ENCODE measurements at places on chromosomes 12 and 14.

DNA sequence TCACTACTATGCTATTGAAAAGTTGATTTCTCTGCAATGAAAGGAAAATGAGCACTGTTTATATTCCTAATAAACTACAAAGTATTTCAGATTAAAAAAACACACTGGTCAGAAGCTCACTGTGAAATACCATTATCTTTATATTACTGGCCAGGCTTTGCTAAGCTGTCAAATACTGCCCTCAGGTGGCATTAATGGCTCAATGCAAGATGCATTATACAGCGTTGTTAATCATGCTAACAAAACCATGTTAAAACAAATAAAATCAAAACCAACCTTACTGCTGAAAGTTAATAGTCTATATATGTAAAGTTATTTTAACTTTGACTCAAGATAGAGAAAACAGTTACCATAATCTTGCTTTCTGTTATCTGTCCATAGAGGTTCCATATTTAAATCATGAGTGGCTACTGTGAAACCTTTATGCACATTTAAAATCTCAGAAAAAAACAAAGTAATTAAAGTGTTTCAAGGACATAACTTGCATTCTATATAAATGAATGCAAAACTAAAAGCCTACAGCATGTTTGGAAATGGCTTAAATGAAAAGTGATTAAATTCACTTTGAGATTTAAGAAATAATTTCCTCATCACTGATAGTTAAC lies 121.7 kb downstream of the RALGAPA1 start:
- DNase-seq, result peak; percentile 6

GRCh38 chr14:88032373-88032772 lies 27.4 kb downstream of the GPR65 start:
- DNase-seq, result no peak

DNA sequence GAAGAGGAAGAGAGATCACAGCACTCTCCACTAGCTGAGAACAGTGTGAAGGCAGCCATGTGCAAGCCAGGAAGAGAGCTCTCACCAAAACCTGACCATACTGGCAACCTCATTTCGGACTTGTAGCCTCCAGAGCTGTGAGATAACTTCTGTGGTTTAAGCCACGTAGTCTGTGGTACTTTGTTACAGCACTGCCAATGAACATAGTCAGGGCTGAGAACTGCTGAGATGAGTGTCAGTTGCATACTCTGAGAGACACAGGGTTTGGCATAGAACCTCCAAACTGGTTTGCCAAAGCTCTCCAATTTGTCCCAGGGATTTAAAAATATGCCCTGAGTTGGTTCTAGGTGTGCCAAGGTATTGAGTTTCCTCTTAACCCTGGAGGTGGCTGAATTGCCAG lies 218.6 kb downstream of the ATP23 start:
- DNase-seq, result no peak

- DNase-seq, result no peak
Measured at GRCh38 chr12:98188650-98189077, 326.7 kb upstream of the TMPO start.

- peak; percentile 46 for DNase-seq
Measured at GRCh38 chr14:103606963-103607668, 21.9 kb upstream of the KLC1 start.

DNA sequence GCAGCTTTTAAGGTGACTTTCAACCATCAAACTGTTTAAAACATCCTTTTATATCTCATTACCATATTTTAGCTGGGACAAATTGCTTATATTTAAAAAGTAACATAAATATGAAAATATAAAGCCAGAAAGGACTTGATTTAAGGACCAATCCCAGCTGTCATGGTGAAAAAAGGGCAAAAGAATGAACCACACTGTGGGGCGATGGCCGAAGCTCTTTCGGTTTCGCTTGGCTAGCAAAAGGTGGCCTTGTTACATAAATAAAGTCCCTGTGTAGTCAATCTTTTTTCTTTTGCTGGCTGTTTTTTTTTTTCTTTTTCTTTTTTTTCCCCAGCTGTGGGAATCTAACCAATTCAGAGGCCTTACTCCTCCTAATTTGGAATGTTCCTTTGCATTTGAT lies 50.9 kb downstream of the FBXO33 start:
- DNase-seq, result no peak

GRCh38 chr12:118145113-118145797 lies 9.3 kb downstream of the PEBP1 start:
- no peak for DNase-seq

- peak; percentile 73 for DNase-seq
Measured at GRCh38 chr12:121590476-121591143, 9.8 kb upstream of the KDM2B start.

DNA sequence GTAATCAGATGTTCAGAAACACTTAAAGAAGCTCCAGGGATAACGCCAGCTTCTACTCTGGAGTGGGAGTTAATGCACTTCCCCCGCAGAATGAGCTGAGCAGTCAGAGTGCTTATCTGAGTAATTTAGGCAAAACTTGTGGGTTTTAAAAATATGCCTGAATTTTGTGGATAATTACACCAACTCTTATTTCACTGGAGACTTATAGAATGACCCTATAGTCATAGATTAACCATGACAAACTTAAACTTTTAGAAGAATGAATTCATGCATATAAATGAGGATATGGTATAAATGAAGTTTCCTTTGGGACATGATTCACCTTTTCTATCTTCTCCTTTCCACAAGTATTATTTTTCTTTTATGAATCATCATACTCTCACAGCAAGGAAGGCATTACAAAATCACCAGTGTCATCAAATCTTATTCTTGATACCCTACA lies 241.1 kb upstream of the FBXO33 start:
- DNase-seq, result no peak

DNA sequence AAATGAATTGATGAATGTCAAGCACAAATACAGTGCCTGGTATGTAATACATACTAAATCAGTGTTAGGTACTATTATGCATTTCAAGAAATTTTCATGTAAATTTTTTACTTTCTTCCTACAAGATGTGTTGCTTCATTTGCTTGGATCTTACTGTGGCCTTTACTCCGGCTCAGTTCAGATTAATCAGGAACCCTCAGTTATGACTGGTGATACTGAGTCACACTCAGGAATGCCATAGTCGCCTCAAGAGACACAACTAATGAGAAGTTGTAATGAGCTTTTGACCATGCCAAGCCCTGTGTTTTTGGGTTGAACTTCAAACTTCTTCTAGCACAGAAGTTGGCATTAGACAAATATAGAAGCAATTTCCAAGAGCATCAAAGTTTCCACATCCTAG lies 96.0 kb downstream of the TGFB3 start:
- no peak for DNase-seq

DNA sequence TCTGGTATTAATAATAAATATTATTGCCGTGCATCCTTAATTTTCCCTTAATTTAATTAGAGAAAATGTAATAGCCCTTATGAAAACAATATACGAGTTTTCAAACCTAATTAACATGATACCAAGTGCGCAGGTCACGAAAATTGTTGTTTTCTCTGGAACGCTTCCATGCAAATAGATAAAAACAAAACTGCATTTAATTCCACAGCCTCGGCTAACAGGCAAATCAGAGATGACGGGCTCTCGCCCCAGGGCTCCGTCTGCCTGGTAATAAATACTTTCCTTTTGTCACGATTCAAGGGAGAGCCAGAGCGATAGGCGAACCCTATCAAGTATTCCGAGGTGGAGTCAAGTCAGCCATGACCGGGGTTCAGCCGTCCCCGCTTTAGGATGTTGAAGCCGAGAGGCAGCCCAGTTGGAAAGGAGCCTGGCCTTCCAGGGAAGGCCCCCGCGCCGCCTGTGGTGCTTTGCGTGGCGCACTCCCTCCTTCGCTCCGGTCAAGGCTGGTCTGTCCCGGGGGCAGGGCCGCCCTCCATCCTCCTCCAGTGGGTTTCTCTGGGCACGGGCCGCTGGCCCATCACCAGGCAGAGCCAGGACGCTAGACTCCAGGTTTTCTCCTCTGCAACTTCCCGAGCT lies 137.8 kb upstream of the GSC start:
- DNase-seq, result no peak

- no peak for DNase-seq
Measured at GRCh38 chr14:57378661-57379060, 11.7 kb upstream of the NAA30 start.

All from naive B cell (primary cell).